ENCODE measurements at places on chromosomes 1 and 21.

DNA sequence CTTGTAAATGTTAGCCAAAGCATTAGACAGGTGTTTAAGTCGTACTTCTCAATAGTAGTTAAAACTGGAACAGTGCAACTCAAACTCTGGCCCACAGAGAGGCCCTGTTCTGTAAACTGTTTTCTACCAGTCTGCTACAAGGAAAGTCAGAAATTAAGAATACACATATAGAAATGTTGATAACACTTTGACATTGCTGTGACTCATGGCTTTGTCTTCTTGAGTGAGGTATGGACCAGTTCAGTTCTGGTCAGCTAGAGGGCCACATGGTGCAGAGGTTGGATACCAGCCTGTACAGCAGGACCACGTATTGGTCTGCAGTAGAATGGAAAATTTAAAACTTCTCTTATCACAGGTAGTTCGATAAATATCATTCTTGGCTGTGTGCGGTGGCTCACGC lies 22.3 kb downstream of the ZBTB8B start:
- no peak for DNase-seq

DNA sequence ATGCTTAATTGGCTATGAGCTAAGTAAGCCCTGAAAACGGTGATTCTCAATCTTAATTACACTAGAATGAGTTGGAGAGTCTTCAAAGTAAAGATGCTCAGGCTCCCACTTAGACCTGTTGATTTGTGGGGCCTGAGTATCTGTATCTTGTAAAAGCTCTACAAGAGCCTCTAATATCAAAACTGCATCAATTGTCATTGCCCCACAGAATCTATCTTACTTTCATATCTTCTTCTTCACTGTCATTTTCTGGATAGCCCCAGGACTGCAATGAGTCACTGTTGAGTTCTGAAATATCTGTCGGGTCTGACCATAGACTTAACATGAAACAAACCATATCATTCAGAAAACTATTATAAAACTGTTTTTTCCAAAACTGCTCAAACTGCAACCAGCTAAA lies 102.8 kb upstream of the SERTAD4 start:
- DNase-seq = no peak

GRCh38 chr1:78292361-78292760 lies 198.4 kb upstream of the PTGFR start:
- no peak for DNase-seq

GRCh38 chr1:41354956-41355355 lies 6.3 kb upstream of the FOXO6 start:
- DNase-seq = no peak

DNA sequence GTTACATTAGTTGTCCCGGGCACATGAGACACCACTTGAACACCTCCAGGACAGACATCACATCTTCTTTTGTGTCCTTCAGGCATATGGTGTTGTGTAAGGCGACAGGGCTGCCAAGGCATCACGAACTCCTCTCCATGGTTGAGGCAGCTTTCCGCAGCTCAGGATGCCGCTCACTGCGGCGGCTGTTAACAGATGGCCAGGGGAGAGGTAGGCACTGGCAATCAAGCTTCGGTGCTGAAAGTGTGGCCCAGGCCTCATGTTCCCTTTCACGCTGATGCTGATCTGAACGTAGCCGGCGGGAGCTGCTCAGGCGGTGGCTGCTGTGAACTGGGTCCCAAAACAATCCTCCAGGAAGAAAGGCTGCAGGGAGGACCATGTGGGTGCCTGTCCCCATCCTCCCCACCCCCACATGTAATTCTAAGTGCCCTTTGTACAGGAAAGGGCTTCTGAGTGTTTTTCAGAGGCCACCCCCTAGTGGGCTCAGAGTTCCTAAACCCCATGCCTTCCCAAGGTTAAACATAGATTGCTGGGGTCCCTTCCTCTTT lies 287.1 kb upstream of the AJAP1 start:
- no peak for DNase-seq

- no peak for DNase-seq
These were observed 10.6 kb downstream of the PDE9A start for GRCh38 chr21:42663860-42664535.

GRCh38 chr1:92951141-92951582 lies 10.1 kb downstream of the DIPK1A start:
- DNase-seq = no peak

DNA sequence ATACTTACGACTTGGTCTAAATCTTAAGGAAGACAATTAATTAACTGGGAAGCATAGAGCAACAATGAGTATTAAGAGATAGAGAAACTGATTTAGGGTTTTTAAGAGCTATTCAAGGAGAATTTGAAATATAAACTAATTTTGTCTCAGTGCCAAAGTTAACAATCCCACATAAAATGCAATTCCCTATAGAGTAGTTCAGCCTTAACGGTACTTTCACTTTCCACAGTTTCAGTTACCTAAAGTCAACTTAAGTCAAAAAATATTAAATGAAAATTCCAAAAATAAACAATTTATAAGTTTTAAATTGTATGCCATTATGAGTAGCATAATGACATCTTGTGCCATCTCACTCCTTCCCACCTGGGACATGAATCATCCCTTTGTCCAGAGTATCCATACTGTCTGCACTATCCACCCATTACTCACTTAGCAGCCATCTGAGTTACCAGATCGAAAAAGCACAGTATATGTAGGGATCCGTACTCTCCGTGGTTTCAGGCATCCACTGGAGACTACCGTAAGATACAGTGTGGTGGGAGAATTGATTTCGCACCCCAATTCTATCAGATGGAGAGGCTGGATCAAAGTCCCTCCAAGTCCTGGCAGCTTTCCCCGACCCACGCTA lies 4.8 kb upstream of the SARS1 start:
- no peak for DNase-seq

- peak; percentile 10 for DNase-seq
These were observed 25.9 kb downstream of the HSD3B2 start for GRCh38 chr1:119440721-119441307.

DNA sequence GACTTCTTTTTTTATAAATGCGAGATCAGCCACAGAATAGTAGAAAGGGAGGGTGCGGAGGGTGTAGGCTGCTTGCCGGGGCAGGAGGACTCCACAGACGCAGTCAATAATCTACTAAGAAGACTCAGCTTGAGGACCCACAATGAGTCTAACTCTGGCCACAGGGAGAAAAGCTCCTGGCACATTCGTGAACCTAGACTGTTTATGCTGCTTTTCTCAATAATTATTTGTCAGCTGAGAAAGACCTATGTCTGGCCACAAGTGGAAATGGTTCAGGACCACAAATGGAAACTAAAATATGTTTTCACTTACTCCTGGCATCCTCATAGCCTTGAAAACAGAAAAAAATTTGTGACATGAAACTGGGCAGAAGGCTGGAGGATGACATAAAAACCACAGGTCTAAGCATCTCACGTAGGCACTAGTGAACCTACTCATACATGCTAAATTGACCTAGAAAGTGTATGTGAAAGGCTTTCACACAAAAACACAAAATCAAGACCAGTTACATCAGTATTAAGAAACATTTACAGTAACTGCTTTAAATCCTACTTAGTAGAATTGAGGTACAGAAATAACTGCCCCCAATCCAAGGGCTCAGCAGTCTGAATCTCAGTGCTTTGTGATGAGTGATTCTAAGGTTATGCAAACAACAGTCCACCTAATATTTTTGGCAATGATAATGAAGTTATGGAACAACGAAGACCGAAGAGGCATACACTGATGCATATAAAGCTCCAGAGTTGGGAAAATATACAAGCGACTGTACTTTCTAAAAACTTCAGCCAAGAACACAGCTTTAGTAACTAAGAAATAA lies 159.5 kb downstream of the SLC45A1 start:
- DNase-seq = no peak

DNA sequence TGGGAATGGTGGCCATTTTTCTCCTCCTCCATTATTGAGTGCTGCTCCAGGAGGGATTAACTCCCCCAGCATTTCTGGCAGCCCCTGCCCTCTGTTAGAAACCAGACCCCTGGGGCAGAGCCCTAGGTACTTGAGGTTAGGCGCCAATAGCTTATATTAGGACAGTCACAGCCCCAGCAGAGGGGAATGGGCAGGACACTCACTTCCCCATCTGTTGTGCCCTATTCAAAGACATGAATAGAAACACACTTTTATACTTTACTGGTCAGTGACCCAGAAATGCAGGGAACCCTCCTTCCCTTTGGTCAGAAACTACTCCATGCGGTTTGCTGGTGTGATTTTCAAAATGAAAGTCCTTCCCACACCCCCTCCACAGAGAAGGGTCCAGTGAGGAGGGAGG lies 267.7 kb downstream of the PTBP2 start:
- no peak for DNase-seq

Measured in spinal cord (tissue), 10 donors.